ENCODE measurements at places on chromosomes 3 and 15.

DNA sequence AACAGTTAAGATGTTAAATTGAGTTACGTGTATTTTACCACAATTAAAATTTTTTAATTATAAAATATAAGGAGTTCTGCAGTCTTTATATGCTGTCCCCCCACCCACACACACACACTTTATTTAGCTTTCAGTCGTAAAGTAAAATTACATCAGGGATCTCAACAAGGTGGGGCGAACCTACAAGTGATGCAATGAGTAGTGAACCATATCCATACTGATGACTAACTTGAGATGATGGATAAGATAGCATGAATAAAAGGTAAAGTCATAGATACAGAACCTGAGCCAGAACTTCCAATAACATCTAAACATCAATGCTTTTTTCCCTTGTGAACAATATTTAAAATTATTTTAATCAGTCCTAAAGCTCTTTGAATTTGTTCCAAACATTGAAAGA, 77.2 kb downstream of the VPS13C start:
- DNase-seq = no peak

GRCh38 chr3:61890167-61890566, 328.8 kb downstream of the PTPRG start:
- no peak for DNase-seq

DNA sequence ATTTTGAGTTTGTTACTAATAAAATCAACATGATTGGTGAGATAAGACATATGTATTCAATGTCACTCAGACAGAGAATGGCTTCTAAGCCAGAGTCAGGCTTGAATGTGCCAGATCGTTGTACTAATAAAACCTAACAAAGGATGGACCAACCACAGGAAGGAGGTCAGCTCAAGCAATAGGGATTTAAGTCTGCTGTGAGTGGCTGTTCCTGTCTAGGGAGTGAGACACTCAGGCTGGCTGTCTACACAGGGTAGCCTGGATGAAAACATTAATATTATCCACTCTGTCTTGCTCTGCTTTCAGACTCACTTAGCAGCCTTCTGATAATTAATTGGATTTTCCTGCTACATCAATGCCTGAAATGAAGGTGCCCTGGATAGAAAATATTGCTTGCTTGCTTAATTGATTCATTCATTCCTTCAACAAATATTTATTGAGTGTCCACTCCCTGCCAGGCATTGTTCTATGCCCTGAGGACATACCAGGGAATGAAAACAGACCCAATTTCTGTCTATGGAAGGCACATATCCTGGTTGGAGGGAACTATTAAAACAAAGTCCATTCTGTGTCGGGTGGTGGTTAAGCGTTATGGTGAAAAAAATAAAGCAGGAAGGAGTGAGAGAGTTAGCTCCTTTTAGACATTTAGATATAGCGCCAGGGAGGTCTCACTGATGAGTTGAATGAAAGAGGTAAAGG, 239.4 kb downstream of the CHST2 start:
- DNase-seq = no peak

- DNase-seq = no peak
Observed at GRCh38 chr3:32961189-32961715, 9.8 kb downstream of the CCR4 start.

GRCh38 chr3:43255662-43256061, 30.7 kb upstream of the SNRK start:
- no peak for DNase-seq

GRCh38 chr3:50274371-50275104, 4.3 kb upstream of the LSMEM2 start:
- peak; percentile 38 for DNase-seq

GRCh38 chr3:38314764-38315487, 31.7 kb upstream of the XYLB start:
- DNase-seq = no peak

- no peak for DNase-seq
Observed at GRCh38 chr15:98657721-98658120, 9.4 kb downstream of the IGF1R start.

- no peak for DNase-seq
Observed at GRCh38 chr3:156533205-156533604, 21.7 kb downstream of the SSR3 start.

GRCh38 chr3:149781211-149781610, 11.1 kb downstream of the ANKUB1 start:
- no peak for DNase-seq

GRCh38 chr3:193240850-193241706, at the start of gene PLAAT1:
Gene PLAAT1, plus strand, starts transcription at chr3:193241222. Its CDS starts 14,429 bp downstream, at chr3:193255651.
- DNase-seq = peak; percentile 69

DNA sequence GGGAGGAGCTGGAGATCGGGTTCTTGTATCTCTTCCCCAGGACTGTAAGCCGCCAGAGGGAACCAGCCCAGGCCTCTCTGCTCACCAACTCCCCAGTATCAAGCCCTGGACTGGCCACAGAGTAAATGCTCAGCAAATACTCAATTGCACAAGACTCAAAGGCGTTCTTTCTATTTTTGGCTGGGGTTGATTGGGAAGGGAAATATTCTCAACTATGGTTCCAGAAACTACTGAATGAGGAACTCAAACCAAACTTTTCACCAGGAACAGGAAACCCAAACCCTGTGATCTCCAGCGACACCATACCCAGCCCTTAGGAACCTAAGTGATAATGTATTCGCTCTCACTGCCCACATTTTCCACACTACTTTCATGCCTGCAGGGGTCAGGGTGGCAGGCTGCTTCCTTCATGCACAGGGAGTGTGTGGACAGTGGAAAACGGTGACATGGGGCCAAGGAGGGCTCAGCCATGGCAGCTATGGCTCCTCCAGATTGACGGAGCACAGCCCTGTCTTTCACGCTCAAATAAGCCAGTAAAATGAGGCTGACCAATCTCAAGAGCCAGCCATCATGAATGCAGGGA, 124.7 kb upstream of the RAD18 start:
- no peak for DNase-seq

GRCh38 chr3:1752205-1752604, 346.5 kb upstream of the CNTN4 start:
- no peak for DNase-seq

GRCh38 chr3:120364821-120365220, 15.7 kb upstream of the LRRC58 start:
- no peak for DNase-seq

DNA sequence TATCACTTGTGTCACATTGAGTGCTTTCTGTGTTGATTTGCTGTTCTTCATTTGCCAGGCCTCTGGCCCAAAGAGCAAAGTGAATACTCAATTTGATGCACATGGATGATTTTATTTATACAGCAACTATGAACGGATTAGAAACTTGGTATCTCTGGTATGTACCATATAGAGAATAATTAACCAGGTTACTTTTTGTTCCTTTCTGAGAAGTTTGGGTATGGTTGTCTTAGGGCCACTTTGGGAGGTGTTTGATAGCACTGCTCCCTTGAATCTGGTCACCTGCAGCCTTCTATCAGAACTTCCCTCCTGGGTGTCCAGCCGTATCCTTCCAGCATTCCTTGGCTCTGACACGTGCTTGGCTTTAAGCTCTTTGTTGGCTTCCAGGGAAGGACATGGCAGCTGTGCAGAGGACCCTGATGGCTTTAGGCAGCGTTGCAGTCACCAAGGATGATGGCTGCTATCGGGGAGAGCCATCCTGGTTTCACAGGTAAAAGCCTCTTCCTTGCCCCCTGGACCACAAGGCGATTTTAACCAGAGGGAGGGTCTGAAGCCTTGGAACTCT, 12.7 kb downstream of the TAGLN3 start:
- DNase-seq = no peak

DNA sequence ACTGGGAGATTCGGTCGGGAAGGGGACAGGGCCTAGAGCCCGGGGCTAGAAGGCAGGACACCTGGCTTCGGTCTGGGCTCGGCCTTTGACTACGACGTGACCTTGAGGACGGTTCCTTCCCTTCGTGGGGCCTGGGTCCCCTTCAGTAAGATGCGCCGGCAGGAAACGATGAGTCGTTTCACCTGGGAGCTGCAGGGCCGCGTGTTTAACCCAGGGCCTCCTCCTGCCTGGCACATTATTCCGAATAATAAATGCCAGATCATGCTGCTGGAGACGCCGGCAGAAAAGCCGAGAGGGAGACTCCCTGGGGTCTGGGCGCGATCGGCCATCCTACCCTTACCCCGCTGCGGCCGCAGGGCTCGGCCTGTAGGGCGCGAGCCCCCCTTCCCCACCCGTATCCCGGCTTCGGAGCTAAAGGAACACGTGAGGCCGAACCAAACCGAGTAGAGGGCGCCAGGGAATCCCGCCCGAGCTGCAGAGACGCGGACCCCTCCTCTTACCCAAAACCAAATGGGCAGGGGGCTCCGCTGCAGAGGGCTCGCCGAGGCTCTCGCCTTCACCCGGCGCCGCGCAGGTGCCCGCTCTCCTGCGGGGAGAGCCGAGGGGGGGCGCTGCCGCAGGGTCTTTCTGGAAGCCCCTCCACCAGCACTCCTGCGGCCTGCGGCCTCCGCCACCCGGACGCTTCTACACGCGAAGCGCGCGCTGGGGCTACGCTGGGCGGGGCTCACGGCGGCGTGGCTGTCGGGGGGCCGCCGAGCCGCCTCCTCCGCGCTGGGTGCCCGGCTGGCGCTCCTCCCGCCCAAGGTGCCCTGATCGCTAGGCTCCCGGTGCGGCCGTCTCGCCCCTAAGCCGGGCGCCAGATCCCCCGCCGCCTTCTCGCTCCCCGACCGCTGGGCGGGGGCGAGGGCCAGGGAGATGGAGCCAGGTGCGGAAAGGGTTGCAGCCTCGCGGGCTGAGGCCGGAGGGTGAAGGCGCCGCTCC, at the start of gene BDH1:
BDH1 (minus strand) TSS at position 688 of the 981 bp plus-strand sequence. CDS start 9,525 bp downstream, outside the sequence.
- no peak for DNase-seq

- no peak for DNase-seq
Observed at GRCh38 chr3:129577366-129577765, 29.1 kb downstream of the PLXND1 start.

GRCh38 chr15:92043283-92043682, 189.8 kb downstream of the SLCO3A1 start:
- DNase-seq = no peak

GRCh38 chr3:108588601-108589000, 637 bp downstream of the CIP2A start:
- no peak for DNase-seq

Measured in NCI-H460 (cell line).